Endothelial cell of coronary artery (primary cell): ENCODE measurements at places on chromosomes 1 and 21. TPM values are rescaled to one million over a fixed set of nuclear protein-coding genes. Genes with fewer than 3 reads are reported as not detected.

Gene NUDT4B
- 8.1 and 15.3 TPM in 2 replicates for total RNA-seq

Gene DNAJC28
- 0.90 and 0.94 TPM in 2 replicates for total RNA-seq

Gene RBM34
- total RNA-seq, result 53.3 and 60.3 TPM in 2 replicates

Gene GPR25
- total RNA-seq, result not detected in 2 replicates
